Kasumi-1 (cell line): ENCODE measurements at places on chromosomes 2 and 18.

- no peak for DNase-seq
Measured at GRCh38 chr2:207083361-207084110, 82.2 kb downstream of the KLF7 start.

DNA sequence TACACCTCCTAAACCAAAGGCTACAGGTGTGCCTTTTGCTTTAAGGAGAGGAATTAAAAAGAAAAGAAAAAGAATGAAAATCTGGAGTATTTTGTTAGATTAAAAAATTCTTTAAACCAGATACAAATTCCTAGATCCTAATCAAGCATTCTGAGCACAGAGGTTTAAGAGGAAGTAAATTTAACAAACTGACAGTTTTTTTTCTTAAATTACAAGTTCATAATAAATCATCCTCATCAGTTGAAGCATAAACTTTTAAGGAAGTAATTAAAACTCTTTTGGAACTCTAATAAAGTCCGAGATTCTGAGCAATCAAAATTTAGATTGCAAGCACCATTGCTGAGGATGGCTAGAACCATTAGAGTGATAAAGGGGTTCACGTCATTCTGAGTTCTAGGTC, 75.1 kb downstream of the POLE4 start:
- no peak for DNase-seq

DNA sequence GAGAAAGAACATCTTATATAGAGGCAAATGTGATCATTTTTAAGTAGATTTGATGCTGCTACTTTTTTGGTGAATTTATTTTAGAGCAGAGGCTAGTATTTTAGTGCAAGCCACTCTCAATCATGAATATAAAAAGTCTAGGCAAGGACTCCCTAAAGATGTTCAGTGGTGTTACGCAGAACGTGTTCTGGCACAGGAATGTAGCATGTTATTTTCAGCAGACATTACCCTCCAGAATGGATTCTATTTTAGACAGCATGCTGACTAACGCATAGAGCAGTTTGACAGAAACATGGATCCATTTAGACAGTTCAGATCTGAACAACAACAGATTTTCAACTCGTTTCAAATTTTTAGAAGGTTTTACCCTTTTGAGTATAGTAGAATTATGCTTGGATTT, 54.1 kb downstream of the DSC3 start:
- no peak for DNase-seq

DNA sequence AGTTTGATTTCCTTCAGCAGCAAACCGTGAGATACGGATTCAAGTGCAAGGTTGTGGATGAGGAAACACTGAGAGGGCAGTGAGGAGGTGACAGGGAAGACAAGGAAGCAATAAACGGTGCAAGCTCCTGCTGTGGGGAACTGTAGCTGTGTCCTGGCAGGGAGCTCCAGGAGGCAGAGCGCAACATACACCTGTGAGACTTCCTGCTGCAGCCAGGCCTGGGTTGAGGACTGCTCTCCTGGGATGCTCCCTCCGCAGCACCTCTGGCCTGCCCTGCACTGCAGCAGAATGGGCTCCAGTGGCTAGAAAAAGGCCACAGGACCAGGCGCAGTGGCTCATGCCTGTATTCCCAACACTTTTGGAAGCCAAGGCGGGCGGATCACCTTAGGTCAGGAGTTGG, 85.5 kb downstream of the MRO start:
- no peak for DNase-seq

GRCh38 chr2:49286726-49287125, 132.4 kb upstream of the FSHR start:
- DNase-seq: no peak

- DNase-seq: no peak
Measured at GRCh38 chr2:8966123-8966908, 37.2 kb downstream of the MBOAT2 start.

DNA sequence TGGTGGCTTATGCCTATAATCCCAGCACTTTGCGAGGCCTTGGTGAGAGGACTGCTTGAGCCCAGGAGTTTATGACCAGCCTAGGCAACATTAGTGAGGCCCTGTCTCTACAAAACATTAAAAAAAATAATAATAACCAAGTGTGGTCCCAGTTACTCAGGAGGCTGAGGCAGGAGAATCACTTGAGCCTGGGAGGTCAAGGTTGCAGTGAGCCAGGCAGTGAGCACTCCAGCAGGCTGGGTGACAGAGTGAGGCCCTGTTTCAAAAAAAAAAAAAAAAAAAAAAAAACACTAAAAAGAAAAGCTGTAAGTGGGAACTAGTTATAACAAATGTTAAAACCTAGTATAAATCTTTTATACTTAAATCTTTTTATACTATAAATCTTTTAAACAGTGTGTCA, 146.2 kb upstream of the ITGA4 start:
- no peak for DNase-seq

DNA sequence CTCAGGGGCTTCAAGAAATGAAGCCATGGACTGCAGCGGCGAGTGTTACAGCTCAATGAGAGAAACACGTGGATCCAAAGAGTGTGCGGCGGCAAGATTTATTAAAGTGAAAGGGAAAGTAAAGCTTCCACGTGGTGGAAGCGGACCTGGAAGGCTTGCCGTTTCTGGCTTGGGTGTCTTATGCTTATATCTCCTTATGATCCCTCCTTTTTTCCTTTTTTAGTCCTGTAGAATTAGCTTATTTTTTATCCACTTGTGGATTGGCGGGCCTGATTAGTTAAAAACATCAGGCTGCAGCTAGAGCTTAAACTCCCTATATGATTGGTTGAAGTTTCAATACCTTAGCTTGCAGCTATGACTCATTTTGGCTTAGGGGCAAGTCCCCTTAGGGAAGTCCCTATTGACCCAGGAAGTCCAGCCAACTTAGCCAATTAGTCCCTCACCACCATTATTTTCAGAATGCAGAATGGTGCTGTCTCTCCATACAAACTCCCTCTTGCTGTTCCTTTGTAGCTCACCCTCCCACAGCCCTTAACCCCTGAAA, 11.6 kb upstream of the HNMT start:
- DNase-seq: no peak

GRCh38 chr2:164903951-164904350, 51.4 kb downstream of the SLC38A11 start:
- DNase-seq: peak; percentile 34

GRCh38 chr2:133842446-133842845, 274.2 kb upstream of the NCKAP5 start:
- no peak for DNase-seq

- DNase-seq: peak; percentile 70
Measured at GRCh38 chr18:58887613-58887963, 22.9 kb downstream of the ZNF532 start.

DNA sequence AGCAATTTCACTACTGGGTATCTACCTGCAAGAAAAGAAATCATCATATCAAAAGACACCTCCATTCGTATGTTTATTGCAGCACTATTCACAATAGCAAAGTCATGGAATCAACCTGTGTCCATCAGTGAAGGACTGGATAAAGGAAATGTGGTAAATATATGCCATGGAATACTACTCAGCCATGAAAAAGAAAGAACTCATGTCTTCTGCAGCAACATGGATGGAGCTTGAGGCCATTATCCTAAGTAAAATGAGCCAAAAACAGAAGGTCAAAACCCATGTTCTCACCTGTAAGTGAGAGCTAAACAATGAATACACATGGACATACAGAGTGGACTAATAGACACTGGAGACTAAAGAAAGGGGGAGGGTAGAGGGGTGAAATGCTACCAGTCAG, 322.2 kb downstream of the ZNF521 start:
- DNase-seq: no peak

GRCh38 chr18:54100920-54101470, 123.5 kb downstream of the MBD2 start:
- DNase-seq: no peak
